Hematopoietic multipotent progenitor cell treated with erythropoietin and hydrocortisone succinate and interleukin-3 and kit ligand, for 17 days (in vitro differentiated cells): ENCODE measurements at places on chromosomes 2 and 18.

GRCh38 chr18:11020877-11021414 lies 128.4 kb downstream of the PIEZO2 start:
- DNase-seq, result no peak

DNA sequence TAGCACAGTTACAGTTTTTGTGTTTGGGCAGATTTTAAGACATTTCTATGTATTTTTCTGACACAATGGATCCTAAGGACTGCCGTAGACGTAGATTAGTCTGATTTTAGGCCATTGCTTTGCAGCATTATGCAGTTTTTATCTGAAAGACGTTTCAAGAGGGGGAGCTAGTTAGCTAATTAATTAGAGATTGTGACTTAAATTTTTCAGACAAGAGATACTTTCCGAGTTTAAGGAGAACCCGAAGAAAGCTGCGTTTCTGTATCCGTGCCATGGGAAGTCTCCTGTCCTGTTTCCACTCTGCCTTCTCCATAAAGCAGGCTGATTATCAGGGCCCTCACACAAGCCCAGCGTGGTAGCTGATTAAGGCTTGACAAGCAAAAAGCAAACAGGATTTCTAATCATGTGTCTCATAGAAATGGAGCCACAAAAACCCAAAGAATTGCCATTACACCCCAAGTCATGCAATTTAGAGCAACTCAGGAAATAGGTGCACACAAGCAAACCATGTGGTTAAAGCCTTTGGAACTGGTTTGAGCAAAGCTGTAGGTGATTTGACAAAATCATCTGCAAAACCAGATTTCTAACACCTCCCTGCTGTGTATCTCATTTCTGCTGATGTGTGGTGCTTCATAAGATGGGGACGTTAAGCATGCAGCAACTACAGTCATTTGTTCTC lies 808.1 kb downstream of the RNF144A start:
- DNase-seq, result no peak

- DNase-seq, result no peak
Observed at GRCh38 chr2:100289020-100289419, 33.3 kb downstream of the LONRF2 start.

DNA sequence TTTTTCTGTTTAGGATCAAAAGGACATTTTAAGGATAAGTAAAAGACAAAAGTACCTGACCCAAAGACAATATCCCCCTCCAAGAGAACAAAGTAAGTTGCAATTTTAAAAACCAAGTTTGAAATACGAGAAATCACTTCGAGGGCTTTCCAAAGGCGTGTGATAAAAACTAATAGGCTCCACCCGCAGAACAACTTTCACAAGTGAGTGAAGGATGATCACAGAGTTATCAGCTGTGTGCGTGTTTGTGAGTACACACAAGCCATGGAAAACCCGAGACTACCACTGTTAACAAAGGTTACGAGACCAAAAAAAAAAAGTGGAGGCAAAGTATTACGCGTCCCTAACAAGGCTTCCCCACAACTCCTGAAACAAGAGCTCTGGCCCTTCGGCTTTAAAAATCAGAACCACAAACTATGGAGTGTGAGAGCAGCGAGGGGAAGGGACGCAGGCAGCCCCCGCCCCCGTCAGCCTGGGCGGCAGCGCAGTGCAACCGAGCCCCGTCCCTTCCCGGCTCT lies 719 bp downstream of the SMAD2 start:
- DNase-seq, result peak; percentile 60

DNA sequence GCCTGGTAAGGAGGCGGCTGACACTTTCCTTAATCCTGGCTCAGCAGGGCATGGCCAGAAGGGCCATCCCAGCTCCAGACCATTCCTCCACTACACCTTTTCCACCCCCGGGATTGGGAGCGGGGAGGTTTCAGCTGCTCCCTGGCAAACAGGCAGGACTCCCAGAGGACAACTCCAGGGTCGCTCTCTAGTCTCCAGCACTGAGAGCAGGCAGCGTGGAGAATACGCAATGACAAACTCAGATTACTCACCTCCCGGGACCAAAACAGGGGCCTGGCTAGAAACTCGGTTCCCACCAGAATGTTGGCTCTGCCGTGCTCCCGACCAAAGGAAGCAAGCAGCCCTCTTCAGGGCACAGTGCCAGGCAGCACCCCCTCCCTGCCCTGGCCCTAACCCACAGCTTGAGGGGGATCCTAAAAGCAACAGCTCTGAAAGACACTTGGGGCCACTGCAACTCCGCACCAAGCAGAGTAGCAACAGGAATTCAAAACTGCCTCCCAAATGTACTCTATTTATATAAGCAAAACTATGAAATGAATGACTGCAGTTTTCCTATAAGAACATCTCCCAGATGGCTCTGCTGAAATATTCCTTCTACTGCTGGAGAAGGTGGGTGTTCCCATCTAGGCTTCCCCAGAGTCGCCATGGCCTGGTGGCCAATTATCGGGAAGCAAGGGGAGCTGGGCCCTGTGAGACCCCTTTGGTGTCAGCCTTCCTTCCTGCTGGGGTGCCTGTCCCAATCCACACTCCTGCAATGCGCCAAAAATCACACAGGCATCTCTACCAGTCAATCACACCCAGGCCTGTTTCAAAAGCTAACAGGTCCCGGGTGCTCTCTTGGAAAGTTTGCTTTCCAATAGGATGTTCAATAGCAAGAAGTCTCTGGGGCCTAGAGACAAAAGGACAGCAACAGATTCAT lies 61.2 kb upstream of the POMC start:
- no peak for DNase-seq

- DNase-seq, result no peak
Observed at GRCh38 chr2:64763126-64763525, 109.4 kb upstream of the SERTAD2 start.

- DNase-seq, result peak; percentile 53
Observed at GRCh38 chr18:617970-618504, 21.2 kb downstream of the CLUL1 start.

GRCh38 chr18:3520230-3521085 lies 70.5 kb downstream of the TGIF1 start:
- DNase-seq, result no peak

GRCh38 chr2:213306316-213306942 lies 22.2 kb downstream of the SPAG16 start:
- no peak for DNase-seq

DNA sequence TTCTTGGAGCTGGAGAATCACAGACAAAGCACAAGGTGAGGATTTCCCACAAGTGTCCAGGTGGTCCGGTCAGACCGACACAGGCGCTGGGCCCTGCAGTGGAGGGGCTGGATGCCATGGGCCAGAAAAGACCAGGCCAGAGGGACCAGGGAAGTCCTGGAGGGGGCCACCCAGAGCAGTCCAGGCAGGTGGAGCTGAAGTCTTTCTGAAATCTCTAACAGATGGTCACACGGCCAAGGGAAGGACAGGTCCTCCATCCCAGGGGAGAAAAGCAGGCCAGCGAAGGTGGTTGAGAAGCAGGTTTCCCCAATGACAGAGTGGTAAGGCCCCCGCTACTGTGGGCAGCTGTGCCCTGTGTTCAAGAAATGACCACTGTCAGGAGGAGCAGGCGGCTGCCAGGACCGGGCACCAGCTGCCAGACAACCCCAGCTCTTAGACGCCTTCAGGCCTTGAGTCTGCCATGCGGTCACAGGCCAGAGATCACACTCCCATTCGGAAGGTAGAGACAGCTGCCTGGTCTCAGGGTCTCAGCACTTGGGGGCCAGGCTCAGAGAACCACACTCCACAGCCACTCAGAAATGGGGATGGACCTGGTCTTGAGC lies 25.9 kb downstream of the HS1BP3 start:
- no peak for DNase-seq
